ENCODE measurements at places on chromosomes 5 and 9.

DNA sequence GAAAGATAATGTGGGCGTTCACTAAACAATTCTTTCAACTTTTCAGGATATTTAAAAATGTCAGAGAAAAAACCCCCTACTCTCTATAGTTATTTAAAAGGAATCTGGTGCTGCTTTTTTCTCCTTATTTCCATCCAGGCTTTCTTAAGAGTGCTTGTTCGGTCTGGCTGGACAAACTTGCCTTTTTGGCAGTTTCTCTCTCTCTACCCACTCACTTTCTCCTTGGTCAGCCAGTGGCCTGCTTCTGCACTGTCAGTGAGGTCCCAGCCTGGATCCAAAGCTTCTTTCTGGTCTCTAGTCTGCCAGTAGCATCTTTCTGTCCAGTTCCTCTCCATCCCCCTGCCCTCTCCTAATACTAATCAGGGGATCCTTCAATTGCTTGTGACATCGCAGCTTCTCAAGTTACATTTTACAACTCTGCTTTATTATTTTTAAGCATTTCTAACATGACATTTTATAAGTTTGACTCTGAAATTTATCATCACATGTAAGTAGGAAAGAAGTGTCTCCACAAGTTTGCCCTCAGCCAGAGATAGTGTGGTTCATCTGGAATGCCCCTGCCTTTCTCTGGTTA lies 50.4 kb downstream of the PIK3R1 start:
- DNase-seq = no peak

DNA sequence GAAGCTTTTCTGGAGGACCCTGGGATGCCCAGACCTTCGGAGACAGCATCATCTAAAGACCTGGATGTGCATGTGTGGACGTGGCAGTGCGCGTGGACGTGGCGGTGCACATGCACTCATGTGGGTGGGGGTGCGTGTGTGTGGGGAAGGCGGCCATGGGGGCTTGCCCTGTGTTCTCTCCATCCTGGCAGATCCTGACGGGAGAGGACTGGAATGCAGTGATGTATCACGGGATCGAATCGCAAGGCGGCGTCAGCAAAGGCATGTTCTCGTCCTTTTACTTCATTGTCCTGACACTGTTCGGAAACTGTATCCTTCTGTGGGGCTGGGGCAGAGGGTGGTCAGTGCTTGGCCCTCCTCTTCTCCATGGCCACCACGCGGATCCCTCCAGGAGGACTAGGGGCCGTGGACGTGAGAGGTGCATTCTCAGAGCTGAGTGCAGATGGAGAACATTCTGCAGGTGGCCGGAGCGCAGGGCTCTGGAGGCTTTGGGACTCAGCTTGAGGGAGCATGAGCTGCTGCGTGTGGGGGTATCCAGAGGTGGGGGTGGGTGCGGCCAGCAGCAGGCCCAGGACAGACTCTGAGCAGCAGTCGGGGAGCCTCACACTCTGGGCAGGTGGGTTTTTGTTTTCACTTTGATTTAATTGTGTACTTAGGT lies 129.1 kb downstream of the CACNA1B start:
- no peak for DNase-seq

GRCh38 chr5:138439477-138440158 lies 761 bp downstream of the REEP2 start:
- no peak for DNase-seq

GRCh38 chr9:106718936-106719335 lies 144.0 kb upstream of the ZNF462 start:
- no peak for DNase-seq

GRCh38 chr9:135244271-135245221 lies 157.1 kb downstream of the OLFM1 start:
- DNase-seq = no peak

- DNase-seq = no peak
Measured at GRCh38 chr5:108548684-108549596, 167.0 kb upstream of the FBXL17 start.

DNA sequence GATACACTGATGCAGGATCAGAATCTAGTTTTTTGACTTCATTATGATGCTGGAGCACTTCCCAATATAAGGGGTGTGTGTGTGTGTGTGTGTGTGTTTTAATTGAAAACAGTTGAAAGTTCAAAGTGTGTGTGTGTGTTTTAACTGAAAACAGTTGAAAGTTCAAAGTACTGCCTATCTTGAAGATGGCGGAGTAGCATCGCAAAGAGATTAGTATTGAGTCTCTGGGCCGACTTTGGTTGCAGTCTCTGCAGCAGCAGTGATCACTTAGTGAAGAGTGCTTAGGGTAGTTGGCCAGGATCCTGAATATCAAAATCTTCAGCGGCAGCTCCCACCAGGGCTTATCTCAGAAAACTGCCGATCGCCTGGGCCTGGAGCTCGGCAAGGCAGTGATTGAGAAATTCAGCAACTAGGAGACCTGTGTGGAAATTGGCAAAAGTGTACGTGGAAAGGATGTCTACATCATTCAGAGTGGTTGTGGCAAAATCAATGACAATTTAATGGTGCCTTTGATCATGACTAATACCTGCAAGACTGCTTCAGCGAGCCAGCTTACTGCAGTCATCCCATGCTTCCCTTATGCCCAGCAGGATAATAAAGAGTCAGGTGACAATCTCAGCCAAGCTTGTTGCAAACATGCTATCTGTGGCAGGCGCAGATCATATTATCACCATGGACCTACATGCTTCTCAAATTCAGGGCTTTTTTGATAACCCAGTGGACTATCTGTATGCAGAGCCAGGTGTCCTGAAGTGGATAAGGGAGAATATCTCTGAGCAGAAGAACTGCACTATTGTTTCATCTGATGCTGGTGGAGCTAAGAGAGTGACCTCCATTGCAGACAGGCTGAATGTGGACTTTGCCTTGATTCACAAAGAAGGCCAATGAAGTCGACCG lies 7.3 kb upstream of the SCAI start:
- no peak for DNase-seq

DNA sequence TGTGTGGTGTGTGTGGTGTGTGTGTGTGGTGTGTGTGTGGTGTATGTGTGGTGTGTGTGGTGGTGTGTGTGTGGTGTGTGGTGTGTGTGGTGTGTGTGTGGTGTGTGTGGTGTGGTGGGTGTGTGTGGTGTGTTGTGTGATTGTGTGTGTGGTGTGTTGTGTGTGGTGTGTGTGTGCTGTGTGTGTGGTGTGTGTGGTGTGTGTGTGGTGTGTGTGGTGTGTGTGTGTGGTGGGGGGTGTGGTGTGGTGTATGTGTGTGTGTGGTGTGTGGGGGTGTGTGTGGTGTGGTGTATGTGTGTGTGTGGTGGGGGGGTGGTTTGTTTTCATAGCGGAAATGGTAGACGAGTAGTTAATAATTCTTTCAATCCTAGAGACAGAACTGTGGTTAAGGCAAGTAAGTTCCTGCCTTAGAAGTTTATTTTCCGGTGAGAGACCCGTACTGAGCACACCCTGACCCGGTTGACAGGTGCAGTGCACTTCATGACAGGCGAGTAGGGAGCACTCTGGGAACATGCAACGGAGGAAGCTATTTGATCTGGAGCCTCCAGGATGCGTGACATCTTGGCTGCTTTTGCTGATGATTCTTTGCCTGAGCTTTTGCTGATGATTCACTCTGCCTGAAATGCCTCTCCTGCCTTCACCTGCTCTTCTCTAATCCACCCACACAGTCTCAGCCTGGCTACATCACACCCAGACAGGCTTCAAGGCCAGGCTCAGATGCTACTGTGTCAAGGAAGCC lies 21.7 kb upstream of the FAT2 start:
- no peak for DNase-seq

GRCh38 chr9:18542837-18543405 lies 69.0 kb downstream of the ADAMTSL1 start:
- DNase-seq = no peak

DNA sequence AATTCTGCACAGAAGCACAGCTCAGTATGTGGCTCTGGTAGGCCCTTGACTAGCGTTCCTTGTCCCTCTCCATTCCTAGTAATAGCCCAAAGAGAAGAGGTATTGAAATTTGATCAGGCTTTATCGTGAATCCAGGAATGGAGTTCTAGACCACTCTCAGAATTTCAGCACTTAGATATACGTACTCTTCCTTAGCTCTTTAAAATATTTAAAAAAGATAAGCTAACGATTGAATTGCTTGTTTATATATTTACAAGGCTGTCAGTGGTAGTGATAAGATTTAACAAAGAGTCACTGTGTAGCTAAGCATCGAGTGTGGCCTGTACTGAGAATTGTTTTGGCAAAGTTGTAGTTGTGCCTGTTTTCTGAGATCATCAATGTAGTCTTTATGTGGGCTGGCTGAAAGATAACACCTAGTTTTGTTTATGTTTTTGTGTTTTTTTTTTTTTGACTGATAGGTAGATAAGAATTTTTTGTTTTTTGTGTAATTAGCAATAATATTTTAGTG lies 2.5 kb downstream of the KIAA1958 start:
- no peak for DNase-seq

DNA sequence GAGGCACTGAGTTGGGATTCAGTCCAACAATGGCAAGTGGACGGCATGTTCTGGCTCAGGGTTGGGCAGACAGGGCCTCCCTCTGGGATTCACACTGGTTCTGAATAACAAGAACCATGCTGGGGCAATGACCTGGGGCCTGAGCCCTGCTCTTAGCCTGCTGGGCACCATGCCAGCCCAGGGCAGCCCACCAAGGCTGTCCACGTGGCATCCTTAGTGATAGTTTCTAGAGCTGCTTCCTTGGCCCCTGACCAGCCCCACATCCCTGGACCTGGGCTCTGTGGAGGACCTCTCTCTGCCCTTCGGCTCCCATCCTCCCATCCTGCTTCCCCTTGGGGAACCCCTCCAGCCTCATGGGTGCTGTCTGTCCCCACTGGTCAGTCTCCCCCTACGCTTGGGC lies 22.3 kb upstream of the OLFM1 start:
- no peak for DNase-seq

- DNase-seq = no peak
Measured at GRCh38 chr5:51652980-51653379, 269.7 kb downstream of the ISL1 start.

DNA sequence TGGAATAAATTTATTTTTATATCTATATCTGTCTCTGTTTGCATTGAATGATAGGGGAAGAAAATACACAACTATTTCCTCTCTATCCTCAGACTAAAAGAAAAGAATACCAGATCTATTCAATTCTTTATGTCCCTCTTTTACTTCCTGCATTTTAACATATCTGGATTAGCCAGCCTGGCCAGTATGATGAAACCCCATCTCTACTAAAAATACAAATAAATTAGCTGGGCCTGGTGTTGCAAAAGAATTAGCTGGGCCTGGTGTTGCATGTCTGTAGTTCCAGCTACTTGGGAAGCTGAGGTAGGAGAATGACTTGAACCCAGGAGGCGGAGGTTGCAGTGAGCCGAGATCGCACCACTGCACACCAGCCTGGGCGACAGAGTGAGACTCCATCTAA lies 182.0 kb downstream of the LURAP1L start:
- DNase-seq = no peak

- no peak for DNase-seq
Measured at GRCh38 chr9:98596486-98596885, 112.2 kb downstream of the GABBR2 start.

GRCh38 chr5:180209137-180209581 lies at the start of gene RASGEF1C:
TSS of gene RASGEF1C (minus strand) at chr5:180209211. CDS start at chr5:180138052, 71,159 bp downstream.
- no peak for DNase-seq

DNA sequence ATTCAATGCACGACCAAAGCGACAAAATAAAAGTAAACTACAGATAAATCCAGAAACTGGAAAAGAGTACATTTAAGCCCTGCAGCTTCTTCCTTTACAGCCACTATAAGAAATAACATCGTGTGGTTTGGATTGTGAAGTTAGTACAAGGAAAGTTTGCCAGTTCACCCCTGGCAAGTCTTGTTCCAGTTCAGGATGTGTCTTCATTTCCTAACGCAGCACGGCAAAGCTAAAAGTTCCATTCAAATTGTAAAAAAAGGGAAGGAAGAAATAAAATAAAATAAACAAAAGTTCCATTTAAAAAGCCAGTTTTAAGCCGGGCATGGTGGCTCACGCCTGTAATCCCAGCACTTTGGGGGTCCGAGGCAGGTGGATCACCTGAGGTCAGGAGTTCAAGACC lies 83.3 kb upstream of the RETREG1 start:
- no peak for DNase-seq

GRCh38 chr9:134212809-134213507 lies 48.6 kb upstream of the RNU6ATAC start:
- DNase-seq = no peak

DNA sequence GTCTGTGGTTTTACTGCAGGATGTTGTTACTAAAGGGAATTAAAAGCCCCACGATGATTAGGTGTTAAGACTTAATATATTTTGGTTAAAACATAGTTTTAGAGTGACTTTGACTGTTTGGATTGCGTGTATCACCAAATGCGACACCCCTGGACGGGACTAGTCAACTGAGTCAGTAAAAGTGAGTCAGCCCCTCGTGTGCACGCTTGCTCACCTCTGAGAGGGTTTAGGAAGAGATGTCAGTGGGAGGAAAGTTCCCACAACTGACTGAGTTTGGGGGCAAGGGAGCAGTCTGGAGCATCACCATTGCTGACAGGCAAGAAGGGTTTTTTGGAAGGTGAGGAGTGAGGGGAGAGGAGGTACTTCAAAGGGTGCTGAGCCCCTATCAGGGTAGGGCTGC lies 14.4 kb upstream of the DMRT3 start:
- DNase-seq = no peak

DNA sequence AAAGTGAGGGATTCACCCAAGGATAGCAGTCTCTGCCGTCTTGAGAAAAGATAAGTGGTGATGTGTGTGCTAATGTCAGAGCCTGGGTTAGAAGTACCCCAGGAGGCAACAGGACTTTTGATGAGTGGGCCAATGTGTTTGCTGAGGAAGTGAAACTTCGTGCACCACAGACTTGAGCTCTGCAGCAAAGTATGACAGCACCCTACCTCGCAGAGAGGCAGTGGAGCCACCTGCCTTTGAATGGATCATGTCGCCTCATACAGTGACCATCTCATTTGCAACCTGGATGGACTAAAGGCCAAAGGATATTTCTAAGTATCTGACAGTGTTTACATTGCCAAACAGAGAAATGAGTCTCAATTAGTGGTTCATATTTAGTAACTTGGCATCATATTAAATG lies 593.9 kb upstream of the GRAMD2B start:
- DNase-seq = no peak

- DNase-seq = no peak
Measured at GRCh38 chr5:174327317-174327864, 281.9 kb downstream of the NSG2 start.

DNA sequence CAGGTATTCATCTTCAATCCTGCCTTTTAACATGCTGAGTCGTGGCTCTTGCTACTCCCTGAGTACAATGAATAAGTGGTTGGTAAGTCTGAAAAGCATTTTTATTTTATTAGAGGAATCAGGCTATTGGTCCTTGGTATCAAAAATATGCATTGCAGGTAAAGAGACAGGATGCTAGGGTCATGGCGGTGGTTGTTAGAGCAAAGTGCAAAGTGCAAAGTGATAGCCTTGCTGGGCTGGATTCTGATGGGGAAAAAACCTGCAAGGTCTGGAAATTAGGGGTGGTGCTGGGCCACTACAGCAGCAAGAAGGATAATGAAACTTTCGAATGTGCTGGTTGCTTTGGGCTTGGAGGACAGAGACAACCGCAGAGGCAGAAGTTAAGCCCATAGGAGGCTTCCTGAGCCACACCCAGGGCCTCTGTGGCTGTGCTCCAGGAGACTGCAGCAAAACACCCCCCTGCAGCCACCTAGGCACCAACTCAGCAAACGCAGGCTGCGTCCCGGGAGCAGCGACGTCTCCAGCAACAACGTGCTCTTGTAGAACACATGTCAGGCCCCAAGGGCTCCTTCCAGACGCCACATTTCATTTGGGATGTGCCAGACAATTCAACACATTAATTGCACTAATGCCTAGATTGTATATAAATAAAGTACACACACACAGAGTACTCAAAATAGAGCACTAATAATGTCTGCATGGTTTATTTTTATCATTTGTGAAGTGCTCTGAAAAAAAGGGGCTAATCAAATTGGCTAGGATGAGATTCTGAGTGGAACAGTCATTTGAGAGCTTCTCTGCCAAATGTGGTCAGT lies 149.8 kb upstream of the RAPGEF1 start:
- no peak for DNase-seq

- no peak for DNase-seq
Measured at GRCh38 chr9:456365-456764, 241.7 kb downstream of the DOCK8 start.

Measured in stimulated activated CD8-positive, alpha-beta memory T cell treated with anti-CD3 and anti-CD28 coated beads, Interleukin-7, amount 100 ng/mL, for 1 hour (primary cell).